ENCODE measurements at places on chromosomes 5 and 9.

DNA sequence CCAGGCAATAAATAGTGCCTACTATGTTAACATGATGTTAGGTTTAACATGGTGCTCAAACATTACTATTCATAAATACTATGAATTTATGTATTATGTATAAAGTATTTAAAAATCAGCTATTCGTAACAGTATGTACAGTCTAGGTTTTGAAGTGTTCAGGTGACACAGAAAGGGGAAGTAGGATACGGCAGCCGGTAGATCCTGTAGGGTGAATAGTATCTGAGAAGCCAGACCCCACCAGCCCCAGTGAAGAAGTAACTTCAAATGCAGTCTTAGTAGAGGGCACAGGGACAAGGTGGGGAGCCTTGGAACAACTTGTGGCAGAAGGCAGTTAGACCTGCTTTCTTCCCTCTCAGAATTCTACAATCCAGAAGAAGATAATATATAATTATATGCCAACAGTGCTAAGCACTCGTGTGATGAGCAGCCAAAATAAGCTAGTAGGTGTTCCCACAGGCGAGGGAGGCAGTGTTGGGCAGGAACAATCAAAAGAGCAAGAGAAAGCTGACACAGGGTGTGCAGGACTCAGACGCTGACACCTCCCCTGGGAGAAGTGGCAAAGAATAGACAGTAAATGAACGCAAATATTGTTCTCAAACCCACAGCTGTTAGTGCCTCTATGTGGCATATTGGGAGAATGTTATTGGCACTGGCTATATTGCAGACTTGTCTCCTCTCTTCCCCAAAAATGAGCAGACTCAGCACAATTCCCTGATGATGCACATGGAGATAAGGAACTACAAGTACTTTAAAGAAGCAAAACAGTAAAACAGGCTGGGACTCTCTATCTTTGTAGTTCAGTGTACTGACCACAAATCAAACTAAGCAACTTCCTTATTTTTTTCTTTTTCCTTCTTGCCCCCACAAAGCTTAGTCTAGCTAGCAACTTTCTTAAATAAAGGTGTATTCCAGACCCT is 4.6 kb downstream of the ZNF367 start:
- DNase-seq: no peak

- no peak for DNase-seq
Observed at GRCh38 chr5:103744159-103744558, 181.6 kb upstream of the NUDT12 start.

DNA sequence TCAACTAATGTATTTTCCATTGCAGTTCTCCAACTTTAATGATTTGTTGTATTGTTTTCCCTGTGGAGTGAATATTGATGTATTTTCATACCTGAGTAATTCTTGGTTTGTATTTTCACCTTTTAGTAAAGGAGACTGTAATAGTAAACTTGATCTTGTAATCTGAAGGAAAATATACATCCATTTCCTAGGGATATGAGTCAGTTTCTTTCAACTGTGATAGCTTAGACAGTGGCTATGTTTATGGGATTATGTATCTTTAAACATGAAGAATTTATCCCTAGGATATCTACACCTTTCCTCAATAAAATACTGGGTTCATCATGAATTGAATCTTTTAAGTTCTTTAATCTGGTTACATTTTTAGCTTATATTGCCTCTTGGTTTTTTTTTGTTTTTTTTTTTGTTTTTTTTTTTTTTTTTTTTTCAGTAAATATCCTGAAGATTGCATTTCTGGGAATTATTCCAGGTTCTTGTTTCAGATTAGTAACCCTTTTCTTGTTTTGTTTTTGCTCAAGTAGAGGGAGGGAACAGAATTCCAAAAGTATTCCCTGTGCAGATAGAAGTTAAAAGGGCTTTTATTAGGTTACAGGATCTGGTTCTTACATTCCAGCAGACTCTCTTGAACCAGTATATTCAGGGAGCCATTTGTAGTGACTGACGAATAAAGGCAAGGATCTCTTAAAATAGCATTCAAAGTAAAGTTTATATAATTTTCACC is 7.1 kb downstream of the WDR36 start:
- DNase-seq: no peak

GRCh38 chr5:96312383-96312782 is 120.7 kb downstream of the PCSK1 start:
- DNase-seq: no peak

GRCh38 chr5:135831439-135831838 is 3.0 kb upstream of the SLC25A48 start:
- no peak for DNase-seq

GRCh38 chr5:76679231-76679630 is 36.7 kb upstream of the F2R start:
- DNase-seq: no peak

GRCh38 chr5:10374046-10375022 is 20.8 kb downstream of the MARCHF6 start:
- DNase-seq: no peak

- no peak for DNase-seq
Observed at GRCh38 chr5:78895616-78896015, 89.5 kb downstream of the ARSB start.

GRCh38 chr5:91727463-91727862 is 344.3 kb upstream of the ARRDC3 start:
- DNase-seq: no peak

GRCh38 chr9:2838371-2839000 is 5.4 kb downstream of the PUM3 start:
- DNase-seq: no peak

DNA sequence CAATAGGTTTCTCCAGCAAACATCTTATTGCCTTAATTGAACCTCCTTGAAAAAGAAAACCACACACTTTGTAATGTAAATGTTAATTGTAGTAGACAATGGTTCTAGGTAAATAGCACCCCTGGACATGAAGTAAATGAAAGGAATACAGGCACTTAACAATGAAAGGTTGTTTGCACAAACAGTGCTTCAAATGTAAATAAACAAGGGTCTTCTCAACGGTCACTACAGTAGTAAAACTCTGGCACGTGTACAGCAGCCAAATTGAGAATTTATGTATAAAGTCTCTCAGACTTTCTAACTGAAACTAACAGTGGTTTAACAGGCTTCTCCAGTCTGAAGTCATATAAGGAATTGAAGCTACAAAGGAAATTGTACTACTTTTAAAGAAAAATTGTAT is 218.3 kb downstream of the MEF2C start:
- no peak for DNase-seq

- no peak for DNase-seq
Observed at GRCh38 chr9:87650611-87651295, 75.2 kb upstream of the CTSL start.

GRCh38 chr5:74017786-74018211 is 391.8 kb downstream of the ARHGEF28 start:
- DNase-seq: no peak

- no peak for DNase-seq
Observed at GRCh38 chr5:91110686-91111085, 272.4 kb downstream of the ARRDC3 start.

DNA sequence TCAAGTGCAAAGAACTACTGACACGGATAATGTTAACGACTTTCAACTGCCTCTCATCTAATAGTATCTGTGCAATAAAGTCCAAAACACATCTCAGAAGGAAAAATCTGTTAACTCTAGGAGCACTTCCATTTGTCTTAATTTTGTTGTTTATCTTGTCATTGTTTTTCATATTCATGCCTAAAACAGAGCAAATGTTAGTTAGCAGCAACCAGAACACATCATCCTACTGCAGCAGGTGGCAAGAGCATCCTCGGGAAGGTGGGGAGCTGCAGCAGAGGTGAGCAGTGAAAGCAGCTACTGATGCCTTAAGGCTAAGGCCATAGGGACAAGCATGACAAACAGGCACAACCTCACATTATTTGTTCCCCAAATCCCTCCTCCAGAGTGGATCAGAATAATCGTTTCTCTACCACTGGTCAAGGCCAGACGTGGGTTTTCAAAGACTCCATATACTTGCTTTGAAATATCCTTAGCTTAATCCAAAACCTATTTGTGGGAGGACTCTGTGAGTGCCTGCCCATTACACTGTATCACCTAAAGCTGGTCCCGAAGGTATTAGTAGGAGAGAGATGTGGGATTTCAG is 1.0 kb downstream of the HMGCS1 start:
- no peak for DNase-seq

DNA sequence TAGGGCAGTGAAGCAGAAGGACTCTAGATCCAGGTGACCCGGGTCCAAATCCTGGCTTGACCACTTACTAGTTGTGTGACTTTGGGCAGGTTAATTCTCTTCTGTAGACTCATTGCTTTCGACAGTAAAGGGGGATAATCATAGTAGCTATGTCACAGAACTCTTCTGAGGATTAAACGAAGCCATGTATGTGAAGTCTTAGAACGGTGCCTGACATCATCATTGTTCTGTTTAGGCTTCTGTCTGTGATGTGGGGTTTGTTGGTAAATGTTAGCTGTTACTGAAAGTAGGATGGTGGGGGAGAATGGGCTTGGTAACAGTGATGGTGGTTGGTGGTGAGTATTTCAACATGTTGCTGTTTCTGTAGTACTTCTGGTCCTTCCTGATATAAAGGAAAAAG is 73.7 kb downstream of the MAP1B start:
- DNase-seq: no peak

DNA sequence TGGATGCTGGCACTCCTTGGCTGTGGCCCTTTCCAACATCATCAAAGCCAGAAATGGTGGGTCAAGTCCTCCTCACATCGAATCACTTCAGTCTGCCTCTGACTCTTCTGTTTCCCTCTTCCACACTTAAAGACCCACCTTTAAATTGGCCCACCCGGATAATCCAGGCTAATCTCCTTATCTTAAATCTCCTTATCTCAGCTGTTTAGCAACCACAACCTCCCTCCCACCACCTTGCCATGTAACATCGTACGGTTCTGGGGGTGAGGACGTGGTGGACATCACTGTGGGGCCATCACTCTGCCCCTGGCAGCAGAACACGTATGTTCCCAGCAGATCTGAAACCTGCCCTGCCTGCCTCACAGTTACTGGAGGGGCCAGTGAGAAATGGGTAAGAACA is 11.5 kb downstream of the IGFBPL1 start:
- no peak for DNase-seq

DNA sequence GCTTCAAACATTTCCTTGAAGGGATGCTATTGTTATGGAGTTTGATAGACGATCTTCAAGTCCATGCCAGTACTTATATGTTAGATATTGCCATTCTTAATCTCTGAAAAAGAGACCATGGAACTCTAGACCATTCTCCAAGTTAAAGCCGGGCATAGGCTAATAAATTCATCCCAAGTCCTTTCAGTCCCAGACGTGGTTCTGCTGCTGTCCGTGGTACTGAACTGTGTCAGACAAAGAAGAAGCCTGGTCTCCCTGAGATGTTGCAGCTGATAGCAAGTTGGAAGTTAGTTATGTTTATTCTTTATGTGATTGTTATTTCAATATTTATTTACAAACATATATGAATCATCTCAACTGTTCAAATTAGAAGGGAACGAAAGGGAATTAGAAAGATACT is 158.7 kb downstream of the NMUR2 start:
- no peak for DNase-seq

GRCh38 chr5:138844812-138845513 is 30.2 kb downstream of the LRRTM2 start:
- DNase-seq: no peak

GRCh38 chr5:310941-311434 is 10.5 kb upstream of the AHRR start:
- DNase-seq: no peak

DNA sequence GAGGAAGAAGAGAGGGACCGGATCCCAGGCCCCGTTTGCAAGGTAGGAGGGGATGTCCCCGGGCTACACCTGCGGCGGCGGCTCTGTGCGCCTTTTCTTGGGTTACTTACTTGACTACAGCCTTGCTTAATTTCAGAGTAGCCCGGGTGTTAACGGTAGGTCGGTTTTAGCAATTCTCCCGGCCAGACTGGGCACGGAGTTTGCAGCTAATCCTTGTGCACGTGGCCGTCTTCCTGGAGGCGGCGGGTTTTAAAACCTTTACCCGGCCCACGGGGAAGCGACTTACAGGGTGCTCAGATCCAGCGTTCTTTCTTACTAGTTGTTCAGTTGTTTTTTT is 313 bp downstream of the BRIX1 start:
- no peak for DNase-seq

- peak; percentile 4 for DNase-seq
Observed at GRCh38 chr5:16759147-16759773, 142.5 kb upstream of the RETREG1 start.

Data from stimulated activated CD4-positive, alpha-beta T cell treated with anti-CD3 and anti-CD28 coated beads, Interleukin-4, amount 100 ng/mL, for 1 hour (primary cell).